ENCODE measurements at places on chromosomes 4 and X.

DNA sequence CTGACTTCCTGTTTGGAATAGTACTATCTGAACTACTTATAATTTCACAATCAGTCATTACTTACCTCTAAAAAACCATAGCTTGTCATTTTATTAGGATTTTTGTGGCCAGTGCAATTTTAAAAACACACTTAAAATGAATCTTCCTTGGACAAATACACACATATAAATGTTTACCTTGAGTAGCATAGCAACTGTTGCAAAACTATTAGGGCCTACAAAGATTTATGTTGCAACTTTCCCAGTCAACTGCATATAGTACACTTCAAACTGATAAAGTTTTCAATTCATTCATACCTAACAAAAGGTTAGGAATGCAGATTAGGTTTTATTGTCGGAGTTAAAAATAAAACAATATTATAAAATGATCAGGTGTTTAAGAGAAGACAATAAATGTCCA lies 193.0 kb downstream of the PDGFC start:
- DNase-seq, result no peak

DNA sequence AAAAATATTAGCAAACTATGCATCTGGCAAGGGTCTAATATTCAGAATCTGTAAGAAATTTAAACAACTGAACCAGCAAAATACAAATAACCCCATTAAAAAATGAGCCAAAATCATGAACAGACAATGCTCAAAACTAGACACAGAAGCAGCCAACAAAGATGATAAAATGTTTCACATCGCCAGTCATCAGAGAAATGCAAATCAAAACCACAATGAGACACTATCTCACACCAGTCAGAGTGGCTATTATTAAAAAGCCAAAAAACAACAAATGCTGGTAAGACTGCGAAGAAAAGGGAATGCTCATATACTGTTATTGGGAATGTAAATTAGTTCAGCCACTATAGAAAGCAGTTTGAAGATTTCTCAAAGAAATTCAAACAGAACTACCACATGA lies 201.3 kb upstream of the CPEB2 start:
- no peak for DNase-seq

DNA sequence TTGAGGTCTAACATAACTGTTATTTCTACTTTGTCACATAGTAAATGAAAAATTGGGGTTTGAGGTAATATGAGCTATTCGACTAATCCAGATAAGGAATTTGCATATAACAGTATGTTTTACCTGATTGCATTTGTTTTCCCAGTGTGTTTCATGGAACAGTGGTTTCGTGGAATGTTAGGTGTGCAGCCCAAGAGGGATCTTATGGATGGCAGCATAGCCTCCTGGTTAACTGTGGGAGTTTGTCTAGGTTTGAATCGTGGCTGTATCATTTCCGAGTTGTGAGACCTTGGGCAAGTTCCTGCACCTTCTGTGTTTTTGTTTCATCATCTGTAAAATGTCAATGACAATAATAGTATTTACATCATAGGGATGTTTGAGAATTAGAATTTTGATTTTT lies 7.9 kb downstream of the BMPR1B start:
- no peak for DNase-seq

DNA sequence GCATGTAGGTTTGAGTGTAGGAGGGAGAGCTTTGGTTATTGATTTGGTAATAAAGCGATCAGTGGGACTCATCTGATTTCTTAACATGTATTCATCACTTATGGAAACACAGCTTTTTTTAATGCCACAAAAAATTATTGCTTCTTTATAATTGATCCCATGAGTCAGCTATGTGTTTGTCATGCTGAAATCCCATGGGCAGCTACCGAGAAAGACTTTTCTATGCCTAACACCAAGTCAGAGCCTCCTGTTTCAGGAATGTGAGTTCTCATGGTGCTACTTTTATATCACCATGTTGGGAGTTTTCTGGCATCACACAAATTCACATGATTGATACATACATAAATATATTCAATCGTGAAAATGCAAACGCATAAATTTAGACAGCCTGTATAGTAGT lies 165.7 kb downstream of the RAPGEF2 start:
- no peak for DNase-seq

DNA sequence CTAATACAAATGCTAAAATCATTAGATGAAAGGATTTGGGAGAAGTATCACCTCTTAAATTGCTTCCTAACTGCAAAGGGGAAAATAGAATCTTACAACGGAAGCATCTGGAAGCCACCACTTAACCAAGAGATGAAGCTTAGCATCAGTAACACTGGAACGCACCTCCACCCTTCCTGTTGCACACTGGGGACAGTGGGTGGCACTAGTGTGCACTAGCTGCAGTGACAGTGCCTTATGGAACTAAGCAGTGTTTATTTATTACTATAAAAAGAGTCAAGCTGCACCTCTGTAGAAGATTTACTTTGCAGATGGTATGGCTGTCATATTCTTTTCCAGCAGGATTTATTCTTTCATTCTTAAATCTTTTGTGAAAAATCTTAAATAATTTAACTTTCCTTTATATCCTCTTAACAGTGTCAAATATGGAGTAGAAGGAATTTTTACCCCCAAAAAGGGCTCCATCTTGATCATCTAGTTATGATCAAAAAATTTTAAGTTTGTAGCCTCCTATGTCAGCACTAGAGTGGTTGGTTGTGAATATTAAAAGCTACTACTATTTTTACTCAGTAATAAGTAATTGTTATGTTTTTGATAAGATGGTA lies 76.7 kb downstream of the SCD5 start:
- DNase-seq, result no peak

- DNase-seq, result no peak
These were observed 120.8 kb upstream of the PJA1 start for GRCh38 chrX:69285881-69286564.

DNA sequence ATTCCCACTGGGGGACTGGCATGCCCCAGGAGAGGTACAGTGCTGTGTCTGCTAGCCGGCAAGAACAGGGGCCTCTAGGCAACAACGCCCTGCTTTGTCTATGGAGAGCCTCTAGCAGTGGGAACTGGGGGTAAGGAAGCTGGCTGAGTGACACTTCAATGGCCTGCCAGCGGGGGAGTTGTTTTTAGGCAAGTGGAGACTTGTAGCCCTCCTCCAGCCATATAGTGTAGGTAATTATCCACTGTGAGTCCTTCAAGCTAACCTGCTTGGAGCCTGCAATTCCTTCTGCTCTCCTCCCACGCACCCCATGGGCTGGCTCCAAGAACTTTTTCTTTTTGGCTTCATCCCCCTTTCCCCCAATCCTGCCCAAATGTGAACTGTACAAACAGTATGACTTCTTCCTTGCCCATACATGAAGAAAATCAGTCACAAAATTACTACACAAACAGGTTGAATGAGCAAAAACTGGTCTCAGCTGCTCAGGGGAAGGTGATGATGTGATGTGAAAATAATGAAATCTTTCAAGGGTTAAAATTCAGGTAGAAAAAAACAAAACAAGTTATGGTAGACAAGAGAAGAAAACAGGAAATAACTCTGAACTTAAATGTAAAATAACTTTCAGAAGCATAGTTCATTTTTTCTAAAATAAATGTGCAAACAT lies 33.1 kb downstream of the LEF1 start:
- DNase-seq, result no peak

DNA sequence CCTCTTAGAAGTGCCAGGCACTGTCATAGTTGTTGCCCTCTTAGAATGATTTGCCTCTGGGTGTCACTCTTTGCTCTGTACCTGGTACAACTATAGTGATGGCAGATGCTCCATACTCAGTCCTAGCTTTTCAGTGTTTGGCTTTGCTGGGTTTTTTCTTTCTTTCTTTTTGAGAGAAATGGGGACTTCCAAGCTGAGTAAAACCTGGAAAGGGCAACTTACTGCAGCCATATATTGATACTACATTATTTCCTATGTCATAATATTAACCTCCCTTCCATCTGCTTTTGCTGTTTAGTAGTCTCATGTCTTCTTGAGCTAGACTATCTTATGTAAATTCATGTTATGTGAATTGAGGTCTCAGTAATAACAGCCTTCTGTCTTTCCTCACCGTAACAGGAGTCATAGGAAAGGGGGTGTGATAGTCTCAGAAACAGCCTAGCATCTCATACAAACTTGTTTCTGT lies 49.0 kb downstream of the NIPAL1 start:
- DNase-seq, result no peak

All from vagina (tissue), 2 donors.